NCI-H187 (cell line): ENCODE measurements at places on chromosomes 5 and 9.

DNA sequence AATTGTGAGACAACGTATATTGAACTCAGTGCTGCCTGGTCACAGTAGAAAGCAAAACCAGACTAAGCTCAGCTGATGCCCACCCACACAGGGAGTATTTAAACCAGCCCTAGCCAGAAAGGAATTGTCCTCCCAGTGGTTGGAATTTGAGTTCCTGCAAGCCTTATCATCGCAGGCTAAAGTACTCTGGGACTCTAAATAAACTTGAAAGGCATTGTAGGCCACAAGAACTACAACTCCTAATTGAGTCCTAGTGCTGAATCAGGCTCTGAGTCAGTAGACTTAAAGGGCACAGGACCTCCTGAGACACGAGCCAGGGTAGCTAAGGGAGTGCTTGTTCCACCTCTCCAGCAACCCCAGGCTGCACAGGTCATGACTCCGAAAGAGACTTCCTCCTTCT lies 171.4 kb downstream of the MCTP1 start:
- no peak for DNase-seq

GRCh38 chr9:136129176-136129575 lies 10.5 kb upstream of the TMEM250 start:
- DNase-seq = no peak

DNA sequence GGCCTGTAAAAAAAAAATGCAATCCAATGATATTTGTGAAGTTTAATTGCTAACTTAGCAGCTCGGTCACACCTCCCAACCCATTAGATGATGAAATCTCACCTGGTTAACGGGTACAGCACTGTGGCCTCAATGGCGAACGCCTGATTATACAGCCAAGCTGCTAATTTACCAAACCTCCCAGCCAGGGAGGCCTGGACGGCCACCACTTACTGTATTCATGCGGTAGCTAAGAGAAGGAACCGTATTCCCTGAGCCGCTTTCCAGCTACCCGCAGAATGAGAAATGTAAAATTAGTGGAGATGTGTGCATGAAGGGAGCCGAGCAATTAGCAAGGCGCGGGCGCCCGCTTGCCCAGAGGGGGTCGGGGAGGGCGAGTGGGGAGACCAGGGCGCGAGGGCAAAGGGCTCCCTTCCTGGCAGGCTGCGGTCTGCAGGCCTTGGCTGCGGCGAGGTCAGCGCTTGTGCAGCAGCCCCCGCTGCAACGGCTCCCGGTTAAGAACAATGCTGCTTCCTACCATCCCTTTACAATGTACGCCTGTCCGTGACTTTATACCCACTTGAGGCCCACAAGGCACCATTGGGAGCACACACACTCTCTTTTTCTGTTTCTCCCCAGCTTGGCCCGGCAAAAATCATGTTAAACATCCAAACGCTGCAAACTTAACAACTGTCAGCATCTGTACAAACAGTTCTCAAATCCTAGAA lies 70.4 kb upstream of the TBCA start:
- no peak for DNase-seq

DNA sequence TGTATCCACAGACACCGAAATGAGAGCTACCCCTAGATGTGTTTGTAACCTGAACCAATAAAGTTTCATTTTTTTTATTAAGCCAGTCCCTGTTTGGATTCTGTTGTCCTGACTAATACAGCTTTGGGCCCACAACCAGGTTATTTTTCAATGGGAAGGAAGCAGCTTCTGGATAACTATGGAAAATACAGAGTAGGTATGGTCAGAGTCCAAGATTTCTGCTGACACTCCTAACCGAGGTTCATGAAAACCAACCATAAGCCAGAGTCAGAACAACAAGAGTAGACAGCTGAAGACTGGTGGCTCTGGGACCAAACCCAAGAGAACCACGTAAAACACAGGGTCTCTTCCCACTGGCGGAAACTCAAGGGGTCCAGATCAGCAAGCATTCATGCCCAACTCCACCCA lies 10.8 kb downstream of the KLF9 start:
- DNase-seq = no peak

GRCh38 chr9:35852876-35853865 lies 17.0 kb downstream of the OR13J1 start:
- DNase-seq = no peak

- no peak for DNase-seq
Measured at GRCh38 chr5:170186856-170187255, 45.9 kb upstream of the C5orf58 start.

DNA sequence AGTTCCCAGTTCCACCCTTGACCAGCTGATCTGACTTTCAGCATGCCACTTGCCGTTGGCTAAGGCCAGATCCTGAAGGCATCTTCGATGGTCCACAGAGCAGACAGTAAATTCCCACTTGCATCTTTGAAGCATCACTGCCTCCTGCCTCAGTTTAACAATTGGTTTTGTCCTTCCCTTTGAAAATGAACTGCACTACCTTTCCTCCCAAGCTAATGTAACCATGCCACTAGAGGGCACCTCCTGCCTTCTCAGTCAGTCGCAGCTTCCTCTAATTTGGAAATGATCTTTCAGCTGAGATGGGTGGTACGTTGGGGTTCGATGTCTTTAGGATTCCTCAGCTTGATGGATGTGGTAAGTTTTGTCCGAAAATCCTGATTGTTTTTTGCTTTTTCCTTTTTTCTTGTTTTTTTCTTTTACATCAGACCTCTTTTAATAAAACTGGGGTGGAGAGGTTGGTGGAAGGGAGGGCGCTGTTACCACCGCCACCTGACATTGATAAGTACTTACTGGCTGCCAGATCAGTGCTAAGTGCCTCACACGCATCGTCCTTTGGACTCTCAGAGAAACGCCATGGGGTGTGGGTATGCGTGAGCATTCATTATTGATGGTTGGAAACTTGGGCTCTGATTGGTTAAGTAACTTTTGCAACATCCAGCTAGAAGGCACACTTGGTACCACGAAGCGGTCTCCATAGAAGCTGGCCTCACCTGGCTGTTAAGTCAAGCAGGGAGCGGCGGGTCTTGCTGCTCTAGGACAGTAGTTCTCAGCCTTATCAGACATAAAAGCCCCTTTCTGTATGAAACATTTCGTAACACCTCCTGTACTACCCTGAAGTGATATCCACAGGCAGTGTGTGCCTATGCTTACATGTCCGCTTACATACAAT lies 16.9 kb downstream of the PTTG1 start:
- peak; percentile 24 for DNase-seq

DNA sequence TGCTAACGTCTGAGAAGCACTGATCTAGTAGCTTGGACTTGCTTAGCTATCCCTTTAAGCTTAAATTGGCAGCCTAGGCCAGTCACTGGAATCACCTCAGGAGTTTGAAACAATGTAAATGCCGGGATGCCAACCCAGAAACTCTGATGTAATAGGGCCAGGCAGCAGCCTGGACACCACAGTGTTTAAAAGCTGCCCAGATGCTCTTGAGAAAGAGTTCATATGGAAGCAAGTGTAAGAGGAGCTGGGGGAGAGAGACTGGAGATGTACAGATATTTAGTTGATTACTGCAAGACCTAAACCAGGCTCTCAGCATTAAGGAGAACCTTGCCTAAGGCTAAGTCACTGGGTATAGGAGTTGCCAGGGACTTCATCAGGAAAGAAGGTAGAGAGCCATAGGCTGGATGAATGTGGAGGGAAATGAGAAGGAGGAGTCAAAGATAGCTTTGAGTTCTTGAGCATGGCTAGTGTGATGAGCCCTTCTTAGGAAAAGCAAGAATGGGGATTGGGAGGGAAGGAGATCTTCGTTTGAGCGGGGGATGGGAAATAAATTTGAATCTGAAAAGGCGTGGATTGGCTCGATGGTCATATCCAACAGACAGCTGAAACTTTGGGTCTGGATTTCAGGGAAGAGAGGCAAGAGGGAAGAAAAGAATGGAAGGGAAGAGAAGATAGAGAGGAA lies 392.9 kb upstream of the WWC1 start:
- no peak for DNase-seq

GRCh38 chr5:133406977-133407632 lies 205.2 kb downstream of the FSTL4 start:
- no peak for DNase-seq

DNA sequence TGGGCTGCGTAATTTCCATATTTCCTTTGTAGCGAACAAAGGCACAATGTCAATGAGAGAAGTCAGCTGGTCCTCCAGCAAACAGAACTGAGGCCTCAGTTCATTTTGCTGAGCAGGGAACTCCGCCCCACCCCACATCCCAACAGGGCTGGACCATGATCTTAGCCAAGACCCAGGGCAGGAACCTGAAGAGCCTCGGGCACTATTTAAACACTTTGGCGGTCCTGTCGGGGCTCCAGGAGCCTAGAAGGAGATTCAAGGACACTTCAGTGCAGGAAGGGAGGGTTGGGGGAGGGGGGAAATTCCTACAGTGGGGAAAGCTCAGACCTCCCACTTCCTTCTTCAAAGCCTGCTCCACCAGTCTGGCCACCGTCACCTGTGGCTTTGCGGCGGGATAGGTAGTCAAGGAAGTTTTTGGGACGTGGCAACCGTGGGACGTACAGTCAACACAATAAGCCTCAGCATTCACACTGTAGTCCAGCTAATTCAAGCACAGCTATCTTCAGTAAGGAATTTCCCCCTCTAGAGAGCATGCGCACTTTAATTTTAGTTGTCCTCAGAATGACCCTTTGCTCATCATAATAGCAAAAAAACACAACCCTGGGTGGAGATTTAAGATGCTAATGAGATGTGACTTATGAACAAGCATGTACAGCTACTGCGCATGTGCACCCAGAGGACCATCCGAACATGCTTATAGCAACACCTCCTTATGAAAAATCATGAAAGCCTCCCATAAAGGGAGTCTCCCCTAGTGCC lies 30.9 kb downstream of the S1PR3 start:
- no peak for DNase-seq

DNA sequence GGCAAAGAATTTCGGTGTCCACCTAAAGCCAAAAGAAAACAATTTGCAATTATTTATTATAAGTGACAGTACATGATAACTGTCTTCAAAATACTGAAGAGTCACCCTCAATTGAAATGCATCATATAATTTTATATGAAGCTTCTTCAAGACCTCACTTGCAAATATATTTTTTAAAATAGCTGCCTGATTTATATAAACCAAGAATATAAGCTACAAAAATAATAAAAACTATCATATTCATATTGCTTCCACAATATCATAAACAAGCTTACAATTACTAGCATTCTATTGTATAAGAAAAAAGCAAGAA lies 144.1 kb downstream of the CETN3 start:
- no peak for DNase-seq

DNA sequence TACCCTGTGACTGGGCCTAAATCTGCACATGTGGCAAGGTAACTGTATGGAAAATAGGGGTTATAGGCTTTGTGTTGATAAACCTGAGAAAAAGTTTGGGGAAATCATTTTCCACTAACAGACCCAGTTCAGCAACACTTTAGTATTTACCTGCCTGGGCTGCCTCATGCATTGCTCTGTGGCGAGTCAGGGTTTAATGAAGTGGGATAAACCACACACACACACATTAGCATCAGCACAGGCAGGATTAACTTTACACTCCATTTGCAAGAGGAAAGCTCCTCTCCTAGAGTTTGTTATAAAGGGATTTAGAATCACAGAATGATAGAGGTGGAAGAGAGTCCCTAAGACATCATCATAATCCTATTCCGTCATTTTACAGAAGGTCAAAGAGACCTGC lies 20.0 kb upstream of the ZCCHC7 start:
- DNase-seq = no peak

GRCh38 chr9:124456341-124457078 lies 6.3 kb downstream of the ADGRD2 start:
- DNase-seq = no peak

DNA sequence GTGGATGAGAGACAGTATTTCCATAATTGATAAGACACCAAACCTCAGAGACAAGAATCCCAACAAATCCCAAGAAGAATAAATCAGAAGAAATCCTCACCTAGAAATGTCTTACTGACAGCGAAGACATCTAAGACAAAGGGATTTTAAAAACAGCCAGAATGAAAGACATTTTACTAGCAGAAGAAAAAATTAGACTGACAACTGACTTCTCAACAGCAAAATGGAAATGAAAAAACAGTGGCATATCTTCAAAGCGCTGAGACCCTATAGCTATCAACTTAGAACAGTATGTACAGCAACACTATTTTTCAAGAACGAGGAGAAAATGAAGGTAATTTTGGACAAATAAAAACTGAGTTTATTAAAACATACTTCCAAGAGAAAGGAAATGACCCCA lies 16.3 kb downstream of the TTLL11 start:
- no peak for DNase-seq

DNA sequence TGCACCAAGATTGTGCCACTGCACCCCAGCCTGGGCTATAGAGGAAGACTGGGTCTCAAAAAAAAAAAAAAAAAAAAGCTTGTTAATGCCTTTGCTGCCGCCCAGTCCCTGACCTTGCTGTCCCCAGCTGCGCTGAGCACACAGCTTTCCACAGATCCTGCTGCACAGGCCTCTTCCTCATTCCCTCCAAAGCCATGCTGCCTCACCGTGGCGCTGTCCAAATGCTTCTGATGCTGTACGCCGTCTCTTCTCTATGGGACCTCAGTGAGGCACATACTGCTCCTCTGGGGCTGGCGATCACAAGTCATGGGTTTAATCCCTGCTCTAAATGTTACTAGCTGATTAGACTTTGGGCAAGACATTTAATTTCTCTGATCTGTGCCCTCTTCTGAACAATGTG lies 234.1 kb downstream of the FBXL7 start:
- no peak for DNase-seq

DNA sequence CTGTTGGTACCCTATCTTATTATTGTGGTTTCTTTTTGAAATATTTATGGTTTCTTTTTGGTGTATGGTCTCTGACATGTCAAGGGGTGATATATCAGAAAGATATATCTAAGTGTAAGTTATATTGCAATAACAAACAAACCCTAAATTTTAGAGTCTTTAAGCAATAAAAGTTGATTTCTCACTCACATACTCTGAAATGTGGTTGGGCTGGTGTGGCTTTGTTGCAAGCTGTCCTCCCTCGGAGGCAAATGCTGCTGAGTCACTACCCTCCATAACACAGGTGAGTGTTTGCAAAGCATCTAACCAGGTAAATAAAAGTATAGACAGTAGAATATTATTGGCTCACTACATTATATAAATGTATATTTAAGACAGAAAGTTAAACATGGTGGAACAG lies 253.2 kb downstream of the CDH18 start:
- no peak for DNase-seq

GRCh38 chr9:27145143-27145542 lies 36.1 kb downstream of the TEK start:
- DNase-seq = no peak

- peak; percentile 40 for DNase-seq
Measured at GRCh38 chr5:122076669-122077365, 1.2 kb downstream of the LOX start.

GRCh38 chr5:50655810-50656205 lies 10.6 kb upstream of the PARP8 start:
- DNase-seq = no peak

GRCh38 chr5:143886651-143887638 lies 75.0 kb downstream of the HMHB1 start:
- peak; percentile 58 for DNase-seq

DNA sequence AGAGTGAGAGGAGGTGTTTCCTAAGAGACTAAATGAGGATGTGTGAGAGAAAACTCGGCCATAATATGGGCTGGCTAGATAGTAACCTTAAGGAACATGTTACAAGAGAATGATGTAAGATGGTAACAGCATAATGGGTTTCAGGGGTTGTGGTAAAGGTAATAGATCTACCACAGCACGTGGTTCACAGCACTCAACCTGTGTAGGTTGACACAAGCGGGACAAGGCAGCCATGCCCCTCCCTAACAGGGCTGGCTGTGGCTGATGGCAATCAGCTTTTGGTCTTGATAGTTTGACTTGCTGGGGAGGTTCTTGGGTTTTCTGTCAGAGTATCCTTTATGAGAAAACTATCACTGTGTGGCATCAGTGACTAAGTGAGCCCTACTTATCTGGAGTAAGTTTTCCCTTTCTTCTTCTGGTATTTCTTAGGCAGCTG lies 138.6 kb downstream of the TRIO start:
- DNase-seq = no peak

GRCh38 chr5:118614731-118615456 lies 373.5 kb downstream of the DTWD2 start:
- no peak for DNase-seq
